ENCODE measurements at places on chromosomes 2 and 18. TPM values are rescaled to one million over a fixed set of nuclear protein-coding genes. Genes with fewer than 3 reads are reported as not detected.

Gene CRYBA2
- not detected for total RNA-seq

Gene TBR1
- total RNA-seq, result not detected

Gene SCYGR4
- total RNA-seq, result not detected

Gene NTSR2
- not detected for total RNA-seq

Gene CCDC68
- total RNA-seq, result 3.7 TPM

Gene SPC25
- total RNA-seq, result 12.9 TPM

Gene POTEJ
- total RNA-seq, result not detected

Gene DSC3
- total RNA-seq, result 0.17 TPM

Gene HOXD13
- total RNA-seq, result not detected

Gene COL6A3
- 614 TPM for total RNA-seq

Gene GAD1
- not detected for total RNA-seq

Gene STARD6
- 0.15 TPM for total RNA-seq

Gene SPIRE1
- 9.7 TPM for total RNA-seq

Gene CD8B2
- total RNA-seq, result not detected

Gene REG3A
- total RNA-seq, result not detected

Gene OBSL1
- total RNA-seq, result 32.0 TPM

Gene LYPD1
- 0.34 TPM for total RNA-seq

Gene IL1RL2
- 0.74 TPM for total RNA-seq

Gene SKA1
- 28.5 TPM for total RNA-seq

Gene UPP2
- total RNA-seq, result not detected

Gene NDC80
- 33.0 TPM for total RNA-seq

Gene MAP3K19
- total RNA-seq, result not detected

Gene G6PC2
- not detected for total RNA-seq

Gene ALK
- total RNA-seq, result not detected

Gene CXCR1
- total RNA-seq, result not detected

Gene ANKRD23
- total RNA-seq, result 0.89 TPM

Gene ARHGAP28
- 7.4 TPM for total RNA-seq

Gene NEU2
- not detected for total RNA-seq

Gene PRKAG3
- not detected for total RNA-seq

Gene AQP4
- not detected for total RNA-seq

Gene CAPN10
- 19.8 TPM for total RNA-seq

Gene SLC40A1
- total RNA-seq, result 1.7 TPM

Gene AP1S3
- 2.2 TPM for total RNA-seq

Gene CCDC85A
- total RNA-seq, result 0.15 TPM

Gene SS18
- 129 TPM for total RNA-seq

Gene HOXD3
- not detected for total RNA-seq

Gene RAB6C
- not detected for total RNA-seq

Gene OSBPL6
- total RNA-seq, result 3.4 TPM

Gene SLC11A1
- total RNA-seq, result under 0.01 TPM

Gene MEP1B
- total RNA-seq, result not detected

Gene UGT1A9
- not detected for total RNA-seq

Gene MYO7B
- not detected for total RNA-seq

Gene MFSD6
- 12.1 TPM for total RNA-seq

Gene TMEM182
- total RNA-seq, result 1.7 TPM

Gene CHCHD5
- 28.1 TPM for total RNA-seq

Gene ALPG
- total RNA-seq, result not detected

Gene SESTD1
- 12.3 TPM for total RNA-seq

Gene FKBP1B
- total RNA-seq, result 16.8 TPM

Gene CABYR
- 6.7 TPM for total RNA-seq

Gene IL36B
- total RNA-seq, result not detected

Gene KCNK3
- total RNA-seq, result not detected

Gene EML6
- under 0.01 TPM for total RNA-seq

Gene KCNG2
- total RNA-seq, result 1.9 TPM

Measured in bronchus fibroblast of lung (primary cell).